ENCODE measurements at places on chromosomes 3 and 15.

DNA sequence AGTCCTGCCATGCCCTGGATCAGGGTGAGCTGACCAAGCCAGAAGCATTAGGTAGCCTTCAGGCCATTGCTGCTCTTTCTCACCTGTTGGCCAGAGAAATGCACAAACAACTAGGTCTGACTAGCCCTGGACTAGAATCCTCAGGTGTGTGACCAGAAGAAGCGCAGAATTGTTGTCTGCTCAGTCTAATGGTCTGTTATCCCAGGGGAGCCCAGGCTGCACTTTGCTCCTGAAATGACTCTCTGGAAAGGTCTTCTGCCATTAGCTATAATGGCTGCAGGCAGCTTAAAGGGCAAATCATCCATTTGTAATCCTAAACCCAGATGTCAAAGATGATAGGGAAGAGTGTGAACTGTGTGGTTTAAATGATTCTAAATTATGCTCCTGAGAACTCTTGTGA lies 246.1 kb downstream of the NFKBIZ start:
- no peak for DNase-seq

- no peak for DNase-seq
Measured at GRCh38 chr3:37346227-37347005, 172.0 kb upstream of the LRRFIP2 start.

DNA sequence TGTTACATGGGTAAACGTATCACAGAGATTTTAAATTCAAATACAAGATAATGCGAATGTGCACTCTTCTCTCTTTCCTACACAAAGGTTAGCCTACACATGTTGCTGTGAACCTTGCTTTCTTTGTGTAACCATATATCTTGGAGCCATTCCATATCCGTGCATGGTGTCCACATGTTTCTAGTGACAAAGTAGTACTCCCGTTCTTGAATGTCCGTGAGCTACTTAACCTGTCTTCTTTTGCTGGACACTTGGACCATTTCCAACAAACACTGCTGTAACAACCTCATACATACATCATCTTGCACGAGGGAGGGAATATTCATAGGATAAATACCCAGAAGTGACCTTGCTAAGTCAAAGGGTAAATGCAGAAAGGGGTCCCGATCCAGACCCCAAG lies 75.0 kb downstream of the STRIT1 start:
- no peak for DNase-seq

DNA sequence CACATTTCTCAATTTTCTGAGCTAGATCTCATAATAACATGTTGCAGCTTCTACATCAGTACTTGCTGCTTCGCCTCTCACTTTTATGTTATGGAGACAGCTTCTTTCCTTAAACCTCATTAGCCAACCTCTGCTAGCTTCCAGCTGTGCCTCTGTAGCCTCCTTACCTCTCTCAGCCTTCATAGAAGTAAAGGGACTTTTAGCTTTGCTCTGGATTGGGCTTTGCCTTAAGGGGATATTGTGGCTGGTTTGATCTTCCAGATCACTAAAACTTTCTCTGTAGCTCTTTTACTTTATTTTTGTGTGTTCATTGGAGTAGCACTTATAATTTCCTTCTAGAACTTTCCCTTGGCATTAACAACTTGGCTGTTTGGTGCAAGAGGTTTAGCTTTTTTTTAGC lies 150.1 kb downstream of the ATG7 start:
- DNase-seq: no peak

- DNase-seq: no peak
Measured at GRCh38 chr3:11724615-11725339, 81.1 kb upstream of the VGLL4 start.

GRCh38 chr15:62591842-62592838 lies 427.1 kb upstream of the C2CD4B start:
- DNase-seq: no peak

GRCh38 chr15:36622197-36622795 lies 42.9 kb downstream of the CDIN1 start:
- DNase-seq: no peak

GRCh38 chr3:32399030-32399620 lies 7.5 kb downstream of the CMTM7 start:
- DNase-seq: no peak

- no peak for DNase-seq
Measured at GRCh38 chr15:47778263-47778770, 61.0 kb downstream of the SEMA6D start.

- DNase-seq: no peak
Measured at GRCh38 chr3:112128843-112129727, 4.0 kb downstream of the GCSAM start.

DNA sequence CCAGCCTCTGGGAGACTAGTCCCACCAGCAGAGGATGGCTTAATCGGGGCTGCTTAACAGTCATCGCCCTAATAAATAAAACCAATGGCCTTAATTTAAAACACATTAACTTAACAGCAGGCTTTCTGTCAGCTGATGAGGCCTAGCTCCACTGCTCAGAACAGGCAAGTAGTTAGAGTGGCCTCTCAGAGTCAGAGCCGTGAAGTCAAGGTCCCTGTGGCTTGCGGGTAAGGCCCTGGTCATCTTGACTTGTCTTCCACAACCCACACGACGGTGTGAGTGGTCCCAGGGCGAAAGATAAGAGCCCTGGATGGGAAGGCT lies 11.8 kb downstream of the XXYLT1 start:
- DNase-seq: no peak

- no peak for DNase-seq
Measured at GRCh38 chr3:172262991-172263608, 185.2 kb downstream of the GHSR start.

GRCh38 chr15:90231028-90232017 lies 2.4 kb downstream of the CIB1 start:
- DNase-seq: peak; percentile 78

DNA sequence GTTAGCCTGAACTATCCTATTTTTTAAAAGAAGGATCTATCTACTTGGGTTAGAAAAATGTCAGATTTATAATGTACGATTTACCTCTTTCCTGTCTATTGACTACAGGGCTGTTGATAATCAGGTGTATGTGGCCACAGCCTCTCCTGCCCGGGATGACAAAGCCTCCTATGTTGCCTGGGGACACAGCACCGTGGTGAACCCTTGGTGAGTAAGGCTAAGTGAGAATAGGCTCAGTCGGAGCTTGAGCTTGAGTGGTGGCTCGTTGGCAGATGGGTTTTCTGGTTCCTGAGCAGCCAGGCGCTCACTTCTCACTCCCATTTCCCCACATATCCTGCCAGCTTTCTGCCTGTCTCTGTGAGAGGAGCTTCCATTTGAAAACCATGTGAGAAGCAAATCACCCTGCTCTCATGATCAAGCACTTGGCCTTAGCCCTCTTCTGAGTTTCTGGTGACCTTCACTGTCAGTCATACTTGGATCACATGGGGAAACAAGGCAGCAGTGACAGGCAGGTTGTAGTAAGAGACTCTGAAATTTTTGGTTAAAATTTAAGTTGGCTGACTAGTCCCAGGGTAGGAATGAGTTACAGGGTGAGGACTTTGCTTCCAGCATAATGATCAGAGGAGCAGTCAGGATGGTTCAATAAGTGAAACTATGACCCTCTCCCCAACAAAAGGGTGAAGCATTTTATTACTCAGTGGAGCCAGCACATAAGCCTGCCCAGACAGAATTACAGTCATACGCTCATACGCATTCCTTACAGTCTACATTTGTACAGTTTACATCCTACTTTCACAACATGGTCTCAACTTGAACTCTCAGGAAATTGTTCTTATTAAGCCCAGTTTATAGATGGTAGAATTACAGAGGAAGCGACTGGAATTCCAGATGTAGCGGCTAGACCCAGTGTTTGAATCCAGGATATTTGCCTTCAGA lies 18.0 kb downstream of the NIT2 start:
- no peak for DNase-seq

- no peak for DNase-seq
Measured at GRCh38 chr3:55013145-55013925, 85.5 kb upstream of the LRTM1 start.

DNA sequence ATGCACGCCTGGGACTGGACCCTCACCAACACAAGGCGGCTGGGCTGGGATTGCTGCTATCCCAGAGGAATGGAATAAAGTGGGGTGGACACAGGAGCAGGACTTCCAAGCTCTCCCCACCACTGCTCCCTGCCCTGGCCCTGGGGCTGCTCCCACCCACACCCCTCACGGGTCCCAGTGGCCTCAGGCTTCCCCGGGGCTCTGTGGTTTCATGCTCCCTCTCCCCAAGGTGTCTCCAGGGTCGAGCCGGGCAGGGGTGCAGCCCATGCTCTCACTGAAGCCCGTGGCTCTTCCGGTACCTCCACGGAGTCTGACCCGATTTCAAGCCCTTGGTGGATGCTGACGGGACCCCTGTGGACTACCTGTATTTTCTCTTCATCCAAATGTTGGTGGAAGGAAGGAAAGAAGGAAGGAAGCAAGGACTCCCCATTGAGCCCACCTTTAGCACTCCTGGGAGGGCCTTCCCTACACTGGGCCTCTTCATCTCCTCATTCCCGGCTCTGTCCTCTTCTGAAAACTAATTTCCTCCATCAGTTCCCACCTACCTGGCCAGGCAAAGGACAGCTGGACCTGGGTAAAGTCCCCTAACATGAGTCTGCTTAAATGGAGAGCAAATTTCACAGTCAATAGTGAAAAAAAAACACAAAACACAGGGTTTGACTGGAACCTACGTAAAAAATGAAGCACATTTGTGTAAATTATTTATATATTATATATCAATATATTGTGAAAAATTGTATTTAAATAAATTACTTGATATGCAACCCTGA lies 44.0 kb upstream of the PCSK6 start:
- no peak for DNase-seq

GRCh38 chr3:193788189-193788991 lies 195.4 kb downstream of the OPA1 start:
- peak; percentile 54 for DNase-seq

DNA sequence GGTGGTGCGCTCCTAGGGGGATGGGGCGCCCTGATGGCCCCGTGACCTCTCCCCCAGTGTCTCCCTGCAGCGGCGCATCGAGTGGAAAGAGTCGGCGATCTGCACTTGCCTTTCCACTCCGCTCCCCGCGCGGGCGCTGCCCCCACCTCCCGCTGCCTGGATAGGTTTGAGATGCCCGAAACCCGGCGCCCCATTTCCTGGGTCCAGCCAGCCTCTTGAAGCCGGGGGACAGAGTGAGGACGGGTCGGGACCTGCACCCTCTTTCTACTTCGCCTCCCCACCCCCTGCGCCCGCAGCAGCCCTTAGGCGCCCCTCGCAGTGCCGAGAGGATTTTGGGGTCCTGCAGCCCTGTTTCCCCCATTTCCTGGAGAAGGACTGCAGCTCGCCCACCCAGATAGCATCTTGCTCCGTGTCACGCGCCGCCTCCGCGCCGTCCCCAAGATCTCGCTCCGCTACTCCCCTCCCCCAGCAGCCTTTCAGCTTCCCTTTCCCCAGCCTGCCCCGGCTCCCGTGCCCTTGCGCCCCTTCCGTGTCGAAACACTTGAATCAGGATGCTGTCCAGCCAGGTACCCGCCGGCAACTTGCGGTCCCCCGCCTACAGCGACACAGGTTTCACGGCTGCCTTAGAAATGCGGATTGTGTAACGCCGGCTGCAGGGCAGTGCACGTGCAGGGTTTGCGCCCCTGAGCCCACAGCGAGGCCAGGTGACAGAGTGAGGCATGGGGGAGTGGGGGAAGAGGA lies 519 bp downstream of the ABHD6 start:
- peak; percentile 83 for DNase-seq

GRCh38 chr15:75073197-75073596 lies 49.8 kb downstream of the PPCDC start:
- DNase-seq: no peak

DNA sequence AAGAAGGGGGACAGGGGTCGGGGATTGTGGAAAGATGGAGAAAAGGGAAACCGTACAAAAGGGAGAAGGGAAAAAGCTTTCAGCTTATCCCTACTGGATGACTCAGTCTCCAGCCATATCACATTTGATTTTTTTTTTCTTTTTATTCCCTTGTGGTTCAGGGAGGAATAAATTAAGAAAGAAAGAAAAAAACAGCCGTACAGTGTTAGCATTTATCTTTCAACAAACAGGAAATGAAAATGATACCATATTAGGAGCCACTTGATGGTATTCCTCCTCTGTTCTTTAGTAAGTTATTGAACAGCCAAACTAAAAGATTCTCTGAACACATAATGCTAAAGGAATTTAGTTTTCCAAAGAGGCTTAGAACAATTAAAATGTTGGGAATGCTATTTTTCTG lies 594.4 kb downstream of the FOXP1 start:
- DNase-seq: no peak

GRCh38 chr15:47398594-47398993 lies 318.7 kb upstream of the SEMA6D start:
- DNase-seq: no peak

- peak; percentile 89 for DNase-seq
Measured at GRCh38 chr3:194687638-194688199, 2.0 kb downstream of the FAM43A start.

- DNase-seq: no peak
Measured at GRCh38 chr15:101710806-101711205, 13.5 kb downstream of the TARS3 start.

- DNase-seq: no peak
Measured at GRCh38 chr3:61685755-61686154, 124.4 kb downstream of the PTPRG start.

DNA sequence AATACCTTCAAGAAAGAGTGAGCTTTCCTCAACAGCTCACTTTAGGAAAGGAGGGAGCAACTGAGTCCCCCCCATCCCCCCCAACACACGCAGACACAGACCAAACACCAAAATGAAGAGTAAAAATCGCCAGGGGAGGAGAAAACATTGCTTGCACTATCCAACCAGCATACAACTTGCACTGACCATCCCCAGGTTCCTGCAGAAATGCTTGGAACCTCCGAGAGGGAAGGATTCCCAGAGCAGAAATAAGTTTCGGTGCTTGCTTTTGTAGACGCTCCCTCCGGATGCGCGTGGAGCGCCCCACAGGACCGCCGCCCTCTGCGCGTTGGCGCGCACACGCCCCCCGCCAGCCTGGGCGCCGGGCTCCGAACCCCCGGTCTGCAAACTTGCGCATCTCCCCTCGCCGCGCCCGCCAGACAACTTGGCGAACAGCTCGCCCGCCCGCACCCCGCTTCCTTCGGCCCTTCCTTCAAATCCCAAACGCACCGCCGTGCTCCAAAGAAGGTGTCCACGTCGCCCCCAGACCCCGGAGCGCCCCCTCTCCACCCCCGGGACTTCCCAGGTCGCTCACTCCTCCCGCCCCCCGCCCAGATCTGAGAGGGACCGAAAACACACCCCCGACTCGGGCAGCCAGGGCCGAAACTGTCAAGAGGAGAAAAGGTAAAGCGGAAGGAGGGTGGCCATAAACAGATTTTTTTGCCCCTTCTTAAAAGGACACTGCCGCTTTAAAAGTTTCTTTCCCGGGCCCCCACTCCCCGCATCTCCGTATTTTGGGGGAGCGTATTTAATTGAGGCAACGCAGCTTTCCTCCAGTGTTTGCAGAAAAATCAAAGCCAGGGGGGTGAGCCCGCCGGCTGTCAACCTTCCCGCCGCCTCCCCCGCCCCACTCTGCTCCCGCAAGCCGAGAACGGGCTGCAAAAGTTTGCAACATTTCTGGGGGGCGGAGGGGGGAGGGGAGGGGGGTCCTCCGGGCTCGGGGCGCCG lies 859 bp downstream of the RORA start:
- DNase-seq: no peak

DNA sequence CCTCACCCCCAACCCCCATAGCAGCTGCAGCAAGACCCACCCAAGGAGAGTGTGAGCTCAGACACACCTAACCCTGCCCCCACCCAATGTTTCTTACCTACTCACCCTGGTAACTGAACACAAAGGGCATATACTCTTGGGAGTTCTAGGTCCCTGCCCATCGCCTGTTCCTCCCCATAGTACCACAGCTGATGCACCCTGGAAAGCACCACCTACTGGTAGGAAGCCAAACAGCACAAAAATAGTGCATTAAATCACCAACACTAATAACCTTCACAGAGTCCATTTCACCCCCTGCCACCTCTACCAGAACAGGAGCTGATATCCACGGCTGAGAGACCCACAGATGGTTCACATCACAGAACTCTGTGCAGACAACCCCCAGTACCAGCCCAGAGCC lies 245.2 kb downstream of the EFHB start:
- DNase-seq: no peak
